ENCODE measurements at places on chromosomes 1 and 21.

- DNase-seq = no peak
Observed at GRCh38 chr1:84540759-84541158, 33.5 kb downstream of the CTBS start.

DNA sequence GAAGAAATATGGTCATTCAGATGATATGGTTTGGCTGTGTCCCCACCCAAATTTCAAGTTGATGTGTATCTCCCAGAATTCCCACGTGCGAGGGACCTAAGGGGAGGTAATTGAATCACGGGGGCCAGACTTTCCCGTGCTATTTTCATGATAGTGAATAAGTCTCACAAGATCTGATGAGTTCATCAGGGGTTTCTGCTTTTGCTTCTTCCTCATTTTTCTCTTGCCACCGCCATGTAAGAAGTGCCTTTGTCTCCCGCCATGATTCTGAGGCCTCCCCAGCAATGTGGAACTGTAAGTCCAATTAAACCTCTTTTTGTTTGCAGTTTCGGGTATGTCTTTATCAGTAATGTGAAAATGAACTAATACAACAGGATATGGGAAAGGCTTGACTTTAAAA lies 1.4 kb upstream of the DPM3 start:
- no peak for DNase-seq

GRCh38 chr1:66511118-66511517 lies 22.8 kb upstream of the SGIP1 start:
- DNase-seq = no peak

DNA sequence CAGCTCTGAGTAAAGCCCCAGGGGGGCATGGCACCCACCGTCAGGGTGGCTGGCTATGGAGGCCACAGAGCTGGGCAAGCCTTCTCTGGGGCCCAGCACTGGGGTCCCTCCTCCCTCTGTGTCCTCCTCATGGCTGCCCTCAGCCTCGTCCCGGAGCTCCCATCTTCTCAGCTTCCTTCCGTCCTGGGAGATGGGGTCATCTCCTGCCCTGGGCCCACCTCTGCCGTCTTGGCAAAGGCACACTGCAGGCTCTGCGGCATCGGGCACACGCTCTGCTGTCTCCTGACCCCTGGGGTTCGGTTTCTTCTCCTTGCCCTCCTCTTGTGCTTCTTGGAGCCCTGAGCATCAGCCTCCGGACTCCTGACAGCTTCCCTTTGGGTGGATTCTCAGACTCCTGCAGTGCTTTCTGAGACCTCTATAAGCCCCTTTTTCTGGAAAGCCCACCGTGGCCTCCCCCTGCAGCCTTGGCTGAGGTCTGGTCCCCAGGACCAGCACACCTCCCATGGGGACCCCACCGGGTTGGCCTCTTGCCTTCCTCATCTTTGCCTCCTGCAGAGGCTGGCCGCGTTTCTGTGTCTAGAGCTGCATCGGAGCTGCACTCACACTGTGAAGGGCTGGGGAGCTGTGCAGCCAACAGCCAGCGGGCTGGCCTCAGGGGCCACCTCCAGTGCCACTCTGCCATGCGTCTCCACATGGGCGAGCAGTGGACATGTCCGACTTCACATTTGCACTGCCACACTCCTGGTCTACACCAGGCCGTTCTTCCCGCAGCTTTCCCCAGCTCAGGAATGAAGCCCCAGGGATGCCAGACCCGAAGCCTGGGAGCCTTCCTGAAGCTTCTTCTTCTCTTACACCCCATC lies 11.6 kb downstream of the UMODL1 start:
- no peak for DNase-seq

DNA sequence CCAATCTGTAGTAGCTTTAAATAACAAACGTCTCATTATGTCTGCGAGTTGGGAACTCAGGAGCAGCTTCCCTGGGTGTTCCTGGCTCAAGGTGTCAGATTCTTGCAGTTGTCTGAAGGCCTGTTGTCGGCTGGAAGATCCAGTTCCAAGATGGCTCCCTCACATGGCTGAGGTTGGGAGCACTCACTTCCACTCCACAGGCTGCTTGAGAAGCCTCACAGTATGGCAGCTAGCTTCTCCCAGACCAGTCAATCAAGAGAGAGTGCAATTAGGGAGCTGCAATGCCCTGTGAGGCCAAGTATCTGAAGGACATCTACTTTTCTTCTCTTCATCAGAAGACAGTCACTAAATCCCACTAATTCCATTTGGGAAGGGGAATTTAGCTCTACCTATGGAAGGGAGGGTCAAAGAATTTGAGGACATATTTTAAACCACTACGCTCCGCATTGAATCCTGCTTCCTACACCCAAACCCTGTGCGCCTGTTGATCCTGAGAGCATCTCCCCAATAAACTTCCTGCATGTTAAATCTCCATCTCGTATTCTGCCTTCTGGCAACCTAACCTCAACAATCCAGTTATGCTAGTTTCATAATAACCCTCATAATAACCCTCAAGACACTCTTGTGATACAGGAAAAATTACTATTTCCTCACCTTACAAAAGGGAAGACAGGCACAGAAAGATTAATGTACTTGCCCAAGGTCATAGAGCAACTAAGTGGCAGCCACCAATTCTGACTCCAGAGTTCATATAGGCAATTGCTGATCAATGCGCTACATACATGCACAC lies 3.6 kb upstream of the VPS26C start:
- no peak for DNase-seq

DNA sequence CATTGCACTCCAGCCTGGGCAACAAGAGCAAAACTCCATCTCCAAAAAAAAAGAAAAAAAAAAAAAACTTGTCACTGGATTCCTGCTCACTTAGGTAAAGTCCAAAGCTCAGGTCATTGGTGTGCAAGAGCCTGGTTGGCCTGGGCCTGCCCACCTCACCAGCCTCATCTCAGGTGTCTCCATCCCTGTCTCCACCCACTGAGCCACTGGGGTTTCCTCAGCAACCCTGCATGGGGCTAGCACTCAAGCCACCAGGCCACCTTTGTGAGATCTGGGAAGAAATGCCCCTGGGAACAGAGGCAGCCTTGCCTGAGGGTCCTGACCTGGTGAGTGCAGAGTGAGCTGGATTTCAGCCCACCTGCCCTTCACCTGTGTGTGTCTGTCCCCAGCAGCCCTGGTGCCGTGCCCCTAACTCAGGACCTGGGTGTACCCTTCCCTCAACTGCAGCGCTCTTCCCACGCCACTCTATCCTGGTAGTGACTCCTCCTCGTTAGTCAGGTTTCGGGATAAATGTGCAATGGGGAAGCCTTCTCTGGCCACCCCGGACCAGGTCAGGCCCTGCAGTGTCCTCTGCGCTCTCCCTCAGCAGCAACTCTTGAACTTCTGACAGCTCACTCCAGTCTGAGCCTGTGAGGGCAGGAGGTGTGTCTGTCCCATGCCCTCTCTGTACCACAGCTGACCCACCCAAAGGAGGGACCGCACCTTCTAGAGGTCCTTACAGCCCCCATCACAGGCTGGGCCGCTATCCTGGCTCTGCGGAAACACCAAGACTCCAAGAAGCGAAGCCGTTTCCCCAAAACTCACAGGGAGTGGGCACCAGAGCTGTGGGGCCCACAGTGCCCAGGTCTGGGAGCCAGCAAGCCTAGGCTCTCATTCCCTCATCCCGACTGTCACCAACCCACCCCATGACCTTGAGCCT lies 3.3 kb downstream of the PDZK1IP1 start:
- no peak for DNase-seq

GRCh38 chr21:33418691-33419090 lies 15.5 kb downstream of the IFNGR2 start:
- no peak for DNase-seq

GRCh38 chr1:214438075-214438474 lies 113.3 kb downstream of the PTPN14 start:
- DNase-seq = no peak

DNA sequence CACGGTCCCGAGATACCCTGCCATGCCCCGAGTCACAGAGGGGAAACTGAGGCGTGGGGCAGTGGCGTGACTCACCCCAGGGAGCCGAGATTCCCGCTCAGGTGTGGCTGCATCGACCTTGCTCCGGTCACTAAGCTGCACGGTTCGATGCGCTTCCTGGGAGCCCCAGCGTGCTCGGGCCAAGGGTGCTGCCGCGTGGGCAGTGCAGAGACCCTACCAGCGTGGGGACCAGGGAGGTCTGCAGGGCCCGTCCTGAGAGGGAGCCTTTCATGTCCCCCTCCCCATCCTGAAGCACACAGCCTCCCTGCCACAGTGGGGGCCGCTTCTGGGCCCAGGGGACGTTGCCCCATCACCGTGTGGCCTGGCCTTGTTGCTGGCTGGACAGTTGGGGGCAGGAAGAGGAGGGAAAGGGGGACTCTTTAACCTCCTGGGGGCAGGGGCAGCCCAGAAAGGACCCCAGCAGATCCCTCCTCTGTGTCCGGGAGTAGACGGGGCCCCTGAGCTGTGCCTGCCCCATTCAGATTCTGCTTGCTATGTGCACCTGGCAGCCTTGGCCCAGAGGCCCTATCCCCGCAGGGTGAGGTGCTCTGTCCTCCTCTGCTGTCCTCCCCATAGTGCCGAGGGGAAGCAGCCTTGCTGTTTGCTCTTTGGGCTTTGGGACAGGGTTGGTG lies 52.3 kb downstream of the COL18A1 start:
- no peak for DNase-seq

GRCh38 chr1:80540149-80540548 lies 1260.6 kb upstream of the ADGRL2 start:
- no peak for DNase-seq

- DNase-seq = no peak
Observed at GRCh38 chr1:147214325-147214724, 10.8 kb downstream of the FMO5 start.

- DNase-seq = no peak
Observed at GRCh38 chr1:12369258-12369657, 139.4 kb downstream of the VPS13D start.

GRCh38 chr21:29299046-29299915 lies 559 bp downstream of the BACH1 start:
- peak; percentile 55 for DNase-seq

- DNase-seq = no peak
Observed at GRCh38 chr1:224435999-224436398, 1.4 kb upstream of the WDR26 start.

DNA sequence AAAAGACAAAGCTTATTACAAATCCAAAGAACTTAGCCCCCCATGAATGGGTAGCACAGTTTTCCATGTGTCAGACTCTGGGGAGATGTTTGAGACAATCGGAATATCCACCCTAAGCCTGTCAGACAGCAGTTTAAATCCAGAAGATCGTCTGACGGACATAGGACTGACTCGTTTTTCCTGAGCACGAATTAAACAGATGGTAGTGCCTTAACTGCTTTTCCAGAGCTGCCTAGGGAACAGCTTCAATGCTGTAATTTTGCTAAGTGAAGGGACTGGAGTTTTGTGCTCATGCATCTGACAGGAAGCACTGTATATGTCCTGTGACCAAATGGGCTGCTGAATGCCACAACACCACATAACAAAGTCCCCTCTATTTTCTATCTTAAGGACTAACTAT lies 48.6 kb downstream of the PCNX2 start:
- no peak for DNase-seq

DNA sequence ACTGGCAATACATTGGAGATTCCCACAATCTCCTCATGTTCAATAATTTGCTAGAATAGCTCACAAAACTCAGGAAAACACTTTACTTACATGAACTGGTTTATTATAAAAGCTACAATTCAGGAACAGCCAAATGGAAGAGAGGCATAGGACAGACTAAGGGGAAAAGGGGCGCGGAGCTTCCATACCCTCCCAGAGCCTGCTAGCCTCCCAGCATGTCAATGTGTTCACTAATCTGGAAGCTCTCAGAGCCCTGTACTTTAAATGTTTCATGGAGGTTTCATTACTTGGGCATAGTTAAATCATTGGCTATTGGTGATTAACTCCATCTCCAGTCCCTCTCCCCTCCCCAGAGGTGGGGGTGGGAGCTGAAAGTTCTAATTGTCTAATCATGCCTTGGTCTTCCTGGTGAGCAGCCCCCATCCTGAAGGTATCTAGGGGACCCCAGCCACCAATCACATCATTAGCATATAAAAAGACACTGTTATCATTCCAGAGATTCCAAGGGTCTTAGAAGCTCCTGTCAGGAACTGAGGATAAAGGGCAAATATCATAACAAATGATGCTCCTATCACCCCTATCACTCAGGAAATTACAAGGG lies 10.9 kb upstream of the DMRTB1 start:
- DNase-seq = no peak

- no peak for DNase-seq
Observed at GRCh38 chr1:33653226-33653625, 180.8 kb downstream of the ZSCAN20 start.

DNA sequence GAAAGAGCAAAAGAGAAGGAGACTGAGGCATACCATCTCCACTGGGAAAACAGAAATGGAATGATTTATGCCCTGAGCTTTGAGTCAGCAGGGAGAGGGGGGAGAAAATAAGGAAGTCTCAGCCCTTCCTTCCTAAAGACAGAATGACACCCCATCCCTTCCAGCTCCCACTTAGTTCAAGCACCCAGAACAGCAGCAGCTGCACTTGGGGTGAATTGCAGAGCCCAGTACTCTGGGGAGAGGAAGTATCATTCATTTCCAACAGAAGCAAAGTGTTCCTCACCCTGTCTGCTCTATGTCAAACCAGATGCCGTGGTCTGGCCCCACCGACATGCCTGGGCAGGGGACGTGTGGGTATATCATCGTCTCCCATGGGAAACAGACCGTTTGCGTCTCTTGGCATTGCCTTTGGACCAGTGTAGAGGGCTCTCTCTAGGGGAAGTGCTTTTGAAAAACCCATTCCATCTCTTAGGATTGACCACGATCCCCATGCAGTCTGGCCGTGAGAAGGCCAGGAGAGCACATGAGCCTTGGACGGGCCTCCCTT lies 1.1 kb upstream of the KCNJ15 start:
- no peak for DNase-seq
